Fibroblast of lung (primary cell): ENCODE measurements at places on chromosomes 4 and X.

DNA sequence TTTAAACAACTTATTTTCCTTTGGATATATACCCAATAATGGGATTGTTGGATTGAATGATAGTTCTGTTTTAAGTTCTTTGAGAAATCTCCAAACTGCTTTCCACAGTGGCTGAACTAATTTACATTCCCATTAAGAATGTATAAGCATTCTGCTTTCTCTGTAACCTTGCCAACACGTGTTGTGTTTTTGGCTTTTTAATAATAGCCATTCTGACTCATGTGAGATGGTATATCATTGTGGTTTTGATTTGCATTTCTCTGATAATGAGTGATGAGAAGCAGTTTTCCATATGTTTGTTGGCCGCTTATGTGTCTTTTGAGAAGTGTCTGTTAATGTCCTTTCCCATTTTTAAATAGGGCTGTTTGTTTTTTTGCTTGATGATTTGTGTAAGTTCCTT lies 155.6 kb upstream of the PITX2 start:
- peak; percentile 31 for DNase-seq

DNA sequence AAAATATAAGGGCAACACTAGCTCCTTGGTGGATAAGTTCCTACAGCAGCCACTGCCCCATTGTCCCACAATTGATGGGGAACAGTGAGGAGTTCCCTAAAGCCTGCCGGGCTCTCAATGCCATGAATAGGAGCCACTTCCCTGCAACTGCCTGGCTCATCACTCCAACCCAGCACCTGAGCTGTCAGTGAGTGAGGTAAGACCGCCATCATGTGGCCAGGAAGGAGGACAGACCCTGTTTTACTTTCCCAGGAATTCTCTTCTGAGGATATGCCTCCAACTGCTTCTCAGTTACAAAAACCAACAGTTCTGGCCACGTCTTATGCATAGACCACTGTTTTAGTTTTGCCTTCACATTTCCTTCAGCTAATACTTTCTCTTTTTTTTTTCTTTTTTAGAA lies 45.5 kb downstream of the SRPX start:
- DNase-seq, result no peak

- peak; percentile 86 for DNase-seq
Observed at GRCh38 chr4:40309250-40309774, 25.8 kb upstream of the CHRNA9 start.

- DNase-seq, result peak; percentile 1
Observed at GRCh38 chrX:151177141-151178027, 1.0 kb downstream of the GPR50 start.

GRCh38 chr4:163651761-163652160 lies 157.3 kb downstream of the TMA16 start:
- no peak for DNase-seq

- DNase-seq, result no peak
Observed at GRCh38 chrX:129427267-129427666, 96.0 kb downstream of the SMARCA1 start.

- no peak for DNase-seq
Observed at GRCh38 chrX:103828529-103828928, 3.5 kb downstream of the RAB9B start.

GRCh38 chr4:151725087-151725486 lies 35.7 kb downstream of the GATB start:
- DNase-seq, result no peak

DNA sequence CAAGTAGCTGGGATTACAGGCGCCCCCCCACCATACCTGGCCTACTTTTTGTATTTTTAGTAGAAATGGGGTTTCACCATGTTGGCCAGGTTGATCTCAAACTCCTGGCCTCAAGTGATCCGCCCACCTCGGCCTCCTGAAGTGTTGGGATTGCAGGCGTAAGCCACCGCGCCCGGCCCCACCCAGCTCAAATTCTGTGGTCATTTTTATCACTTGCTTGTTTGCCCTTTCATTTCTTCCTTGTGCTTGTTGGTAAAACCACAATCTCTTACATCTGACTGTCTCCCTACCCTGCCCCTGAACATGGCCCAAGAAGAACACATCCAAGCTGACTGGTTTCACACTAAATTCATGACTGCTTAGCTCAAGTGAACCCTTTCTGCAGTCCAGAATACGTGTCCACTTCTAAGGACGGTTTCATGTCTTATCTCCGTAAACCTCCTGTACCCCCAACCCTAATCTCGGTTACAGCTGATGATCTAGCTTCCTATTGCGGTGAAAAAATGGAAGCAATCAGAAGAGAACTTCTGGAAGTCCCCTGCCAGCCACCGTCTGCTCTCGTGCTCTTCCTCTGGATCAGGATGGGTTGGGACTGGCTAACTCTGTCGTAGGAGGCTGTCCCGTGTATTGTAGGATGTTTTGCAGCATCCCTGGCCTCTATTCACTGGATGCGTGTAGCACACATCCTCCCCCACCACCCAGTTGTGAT lies 5.4 kb upstream of the RS1 start:
- DNase-seq, result no peak

DNA sequence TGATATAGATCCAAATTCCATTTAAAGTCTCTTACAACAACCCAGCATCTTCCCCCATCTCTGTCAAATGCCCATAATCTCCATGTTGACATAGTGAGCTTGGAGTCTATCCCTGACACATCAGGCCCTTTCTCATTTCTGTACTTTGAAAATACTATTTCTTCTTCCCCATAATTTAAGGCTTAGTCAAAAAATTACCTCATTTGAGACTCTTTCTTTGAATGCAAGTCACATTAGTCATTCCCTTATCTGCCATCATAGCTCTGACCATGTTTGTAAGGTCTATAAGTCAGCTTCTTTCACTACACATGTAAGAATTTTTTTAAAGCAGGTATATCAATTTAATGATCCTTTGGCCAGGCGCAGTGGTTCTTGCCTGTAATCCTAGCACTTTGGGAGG lies 99.9 kb downstream of the DDX60 start:
- DNase-seq, result peak; percentile 26

DNA sequence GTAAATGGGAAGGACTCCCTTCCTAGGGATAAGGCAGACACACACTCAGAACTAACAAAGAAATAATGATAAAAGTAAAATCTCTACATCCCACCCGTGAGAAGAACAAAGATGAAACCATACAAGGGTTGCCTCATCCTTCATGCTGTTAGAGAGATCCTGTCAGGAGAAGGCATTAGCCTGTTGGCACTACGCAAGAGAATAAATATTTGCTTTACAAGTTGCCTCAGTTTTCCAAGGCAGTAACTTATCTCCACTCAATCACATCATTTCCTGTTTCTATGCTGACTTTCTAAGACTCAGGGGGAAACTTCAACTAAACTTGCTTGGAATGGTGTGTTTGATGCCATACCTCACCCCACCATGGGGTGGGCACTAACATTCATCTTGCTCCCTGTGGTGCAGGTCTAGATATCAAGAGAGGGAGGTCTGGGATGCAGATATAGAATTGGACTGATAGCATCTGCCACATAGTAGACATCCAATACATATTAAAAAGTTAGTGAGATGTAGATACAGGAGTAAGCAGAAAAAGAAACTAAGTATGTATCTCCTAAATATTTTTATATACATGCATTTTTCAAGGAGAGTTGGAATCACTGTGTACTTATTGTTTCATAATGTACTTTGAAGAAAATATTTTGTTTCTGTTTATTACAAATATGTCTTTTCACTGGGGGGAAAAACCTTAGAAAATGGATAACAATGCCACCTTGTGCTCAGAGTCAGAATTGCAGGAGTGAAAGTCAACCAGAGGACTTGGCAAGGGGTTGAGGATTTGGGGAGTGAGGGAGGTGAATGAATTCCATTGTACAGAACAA lies 57.2 kb upstream of the BEX4 start:
- peak; percentile 33 for DNase-seq

- no peak for DNase-seq
Observed at GRCh38 chr4:70533791-70534190, 15.4 kb downstream of the AMTN start.

DNA sequence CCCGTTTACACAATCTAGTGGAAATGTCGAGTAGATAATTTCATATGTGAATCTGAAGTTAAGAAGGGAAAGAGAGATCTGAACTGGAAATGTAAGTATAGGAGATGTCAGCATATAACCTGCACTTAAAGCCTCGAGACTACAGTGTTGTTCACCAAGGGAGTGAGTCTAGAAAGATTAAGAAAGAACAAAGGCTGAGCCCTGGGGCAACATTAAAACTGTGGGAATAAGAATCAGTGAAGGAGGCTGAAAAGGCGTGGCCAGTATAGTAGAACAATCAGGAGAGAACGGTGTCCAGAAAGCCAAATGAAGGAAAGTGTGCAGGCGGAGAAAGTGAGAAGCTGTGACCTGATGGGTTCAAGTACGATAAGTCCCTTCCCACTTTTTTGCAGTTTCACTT lies 118.8 kb upstream of the TENM3 start:
- DNase-seq, result no peak

DNA sequence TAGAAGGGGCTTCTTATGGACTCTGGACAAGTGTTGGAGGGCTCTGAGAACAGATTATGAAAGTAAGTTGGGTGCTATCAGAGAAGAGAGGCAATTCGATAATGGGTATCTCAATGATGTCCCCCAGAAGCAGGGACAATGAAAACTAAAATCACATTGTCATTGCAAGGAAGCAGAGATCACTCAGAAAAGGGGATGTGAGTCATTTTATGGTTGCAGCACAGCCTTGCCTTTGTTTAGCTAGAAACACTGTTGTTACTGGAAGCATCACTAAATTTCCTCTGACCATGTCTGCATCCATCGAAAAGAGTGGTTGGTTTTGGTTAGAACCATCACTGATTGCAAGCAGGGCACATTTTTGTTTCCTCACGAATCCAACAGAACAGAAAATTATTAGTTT lies 246.8 kb upstream of the NWD2 start:
- no peak for DNase-seq

GRCh38 chrX:2351999-2352995 lies 148.5 kb downstream of the DHRSX start:
- peak; percentile 99 for DNase-seq

DNA sequence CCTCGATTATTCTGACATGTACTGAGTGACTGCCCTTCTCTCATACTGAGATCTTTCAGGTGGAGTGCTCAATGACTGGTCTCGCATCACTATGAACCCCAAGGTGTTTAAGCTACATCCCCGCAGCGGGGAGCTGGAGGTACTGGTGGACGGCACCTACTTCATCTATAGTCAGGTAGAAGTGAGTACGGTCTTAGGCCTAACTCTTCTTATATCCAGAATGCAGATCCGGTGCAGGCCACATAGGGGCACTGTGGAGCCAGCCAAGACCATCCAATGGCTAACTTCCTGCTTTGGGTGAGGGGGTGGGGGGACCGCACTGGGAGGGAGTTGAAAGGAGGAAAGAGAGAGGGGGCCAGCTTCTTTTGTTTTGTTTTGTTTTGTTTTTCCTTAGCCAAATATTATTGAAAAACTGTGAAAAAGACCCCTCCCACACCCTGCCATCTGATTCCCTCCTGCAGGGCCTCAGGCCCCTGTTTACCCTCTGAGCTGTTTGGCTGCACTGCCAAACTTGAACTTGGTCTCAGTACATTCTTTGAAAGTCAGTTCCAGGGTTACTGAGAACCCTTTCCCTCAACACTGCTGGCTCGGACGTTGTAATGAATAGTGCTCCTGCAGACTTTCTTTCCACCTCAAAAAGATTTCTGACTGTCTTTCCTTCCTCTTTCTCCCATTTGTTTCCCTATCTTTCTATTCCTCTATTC lies 16.2 kb downstream of the AWAT2 start:
- DNase-seq, result no peak

GRCh38 chr4:7758476-7758875 lies 181.2 kb downstream of the AFAP1 start:
- DNase-seq, result no peak

GRCh38 chrX:155028129-155028528 lies 1.5 kb downstream of the FUNDC2 start:
- no peak for DNase-seq

GRCh38 chr4:11281720-11282119 lies 147.0 kb downstream of the HS3ST1 start:
- DNase-seq, result peak; percentile 1

DNA sequence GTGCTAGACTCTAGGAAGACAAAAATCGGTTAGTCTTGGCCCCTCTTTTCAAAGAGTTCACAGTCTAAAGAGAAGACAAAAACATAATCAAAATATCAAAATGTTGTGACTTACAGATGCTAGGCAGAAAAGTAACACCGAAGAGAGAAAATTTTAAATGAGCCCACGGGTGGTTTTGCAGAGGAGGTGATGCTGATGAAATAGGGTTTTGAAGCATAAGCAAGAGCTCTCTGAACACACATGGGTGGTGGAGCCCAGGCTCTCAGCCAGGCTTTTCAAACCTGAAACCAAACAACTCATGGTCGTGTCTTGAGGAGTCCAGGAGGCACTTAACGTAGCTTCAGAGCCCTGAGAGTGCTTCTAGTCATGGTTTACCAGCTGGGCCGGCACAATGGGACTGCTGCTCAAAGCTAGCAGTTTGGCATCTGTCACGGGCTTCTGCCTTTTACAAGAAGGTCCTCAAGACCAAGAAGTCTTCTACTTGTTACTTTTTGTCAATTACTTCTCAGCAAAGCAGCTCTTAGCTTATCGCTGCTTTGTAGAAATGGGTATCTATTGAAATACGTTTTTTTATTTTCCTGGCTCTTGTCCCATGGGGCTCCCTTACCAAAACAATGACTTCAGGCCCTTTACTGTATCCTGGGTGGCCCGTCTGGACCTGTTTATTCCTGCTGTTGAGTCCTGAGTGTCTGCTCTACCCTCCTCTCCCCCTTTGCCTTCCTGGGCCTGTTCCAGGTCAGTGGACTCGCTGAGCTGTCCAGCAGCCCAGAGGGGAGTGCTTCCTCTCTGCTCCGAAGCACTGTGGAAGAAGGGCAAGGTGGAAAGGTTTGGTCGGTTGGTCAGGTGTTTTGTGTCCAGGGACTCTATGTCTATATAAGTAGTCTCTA lies 69.5 kb downstream of the TNIP2 start:
- DNase-seq, result no peak

DNA sequence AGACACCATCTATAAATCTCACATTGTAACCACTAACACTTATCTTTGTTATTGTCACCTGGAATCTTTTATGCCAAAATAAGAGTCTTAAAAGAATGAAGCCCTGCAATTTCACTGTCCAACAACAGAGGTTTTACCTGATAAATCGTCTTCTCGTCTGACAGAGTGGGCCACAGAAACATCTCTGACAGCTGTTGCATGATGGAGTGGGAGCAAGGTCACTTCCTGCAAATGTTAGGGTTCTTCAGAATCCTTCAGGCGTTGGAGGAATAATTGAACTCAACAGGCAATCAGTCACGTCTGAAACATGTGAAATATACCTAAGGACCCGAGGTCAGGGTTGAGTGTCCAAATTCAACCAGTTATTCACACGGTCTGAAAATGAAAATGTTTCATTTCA lies 353.6 kb downstream of the TRIML1 start:
- DNase-seq, result no peak

DNA sequence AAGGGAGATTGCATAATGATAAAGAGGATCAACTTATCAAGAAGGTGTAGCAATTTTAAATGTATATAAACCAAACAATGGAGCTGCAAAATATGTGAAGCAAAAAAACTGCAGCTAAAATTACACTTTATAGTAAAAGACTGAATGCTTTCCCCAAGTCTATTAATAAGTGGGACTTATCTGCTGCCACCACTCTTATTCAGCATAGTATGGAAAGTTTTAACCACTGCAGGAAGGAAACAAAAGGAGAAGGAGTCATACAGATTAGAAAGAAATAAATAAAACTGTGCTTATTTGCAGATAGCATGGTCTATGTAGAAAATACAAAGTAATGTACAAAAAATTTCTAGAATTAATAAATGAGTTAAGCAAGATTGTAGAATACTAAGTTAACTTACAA lies 94.1 kb upstream of the GK2 start:
- DNase-seq, result no peak

GRCh38 chrX:82218361-82218760 lies 1016.5 kb downstream of the SH3BGRL start:
- DNase-seq, result peak; percentile 5

- no peak for DNase-seq
Observed at GRCh38 chr4:100379583-100380105, 138.2 kb downstream of the EMCN start.
